ENCODE measurements at places on chromosomes 6 and 20.

DNA sequence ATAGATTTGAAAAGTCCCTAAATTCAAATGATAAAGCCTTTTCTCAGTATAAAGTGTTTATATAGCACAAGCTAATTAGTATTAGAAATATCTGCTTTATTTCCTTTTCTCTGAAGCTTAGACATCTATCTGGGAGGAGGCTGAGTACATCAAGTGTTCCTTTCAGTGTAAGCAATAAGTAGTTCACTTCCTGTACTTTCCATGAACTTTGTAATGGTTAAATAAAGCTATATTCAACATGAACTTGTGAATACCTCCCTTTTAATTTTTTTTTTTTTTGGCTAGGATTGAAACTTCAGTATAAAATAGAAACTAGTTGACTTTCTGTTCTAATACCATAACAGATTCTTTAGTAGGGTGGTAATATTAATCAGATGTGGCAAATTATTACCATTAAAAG lies 190.9 kb downstream of the CENPW start:
- DNase-seq = no peak

GRCh38 chr6:11819486-11819885 lies 40.9 kb upstream of the ADTRP start:
- DNase-seq = no peak

GRCh38 chr6:116363759-116364158 lies 7.0 kb upstream of the DSE start:
- no peak for DNase-seq

- no peak for DNase-seq
These were observed 292.7 kb downstream of the ESR1 start for GRCh38 chr6:152100183-152100618.

DNA sequence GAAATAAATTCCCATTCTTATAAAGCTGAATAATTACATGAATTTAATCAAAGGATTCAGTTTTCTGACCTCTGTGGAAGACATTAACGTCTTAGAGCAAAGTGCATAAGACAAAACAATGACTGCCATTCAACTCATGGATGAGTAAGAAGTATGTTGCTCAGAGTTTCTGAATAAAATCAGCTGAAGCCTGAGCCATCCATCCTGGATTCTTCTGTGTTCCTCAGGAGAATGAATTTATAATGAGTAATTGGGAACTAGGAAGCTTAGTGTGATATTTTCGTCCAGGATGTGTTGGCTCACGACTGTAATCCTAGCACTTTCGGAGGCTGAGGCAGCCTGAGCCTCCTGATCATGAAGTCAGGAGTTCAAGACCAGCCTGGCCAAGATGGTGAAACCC lies 62.8 kb downstream of the PERP start:
- no peak for DNase-seq

GRCh38 chr20:4604580-4604979 lies 117.1 kb upstream of the PRND start:
- DNase-seq = no peak

- no peak for DNase-seq
These were observed 15.5 kb upstream of the CCND3 start for GRCh38 chr6:41957117-41957516.

DNA sequence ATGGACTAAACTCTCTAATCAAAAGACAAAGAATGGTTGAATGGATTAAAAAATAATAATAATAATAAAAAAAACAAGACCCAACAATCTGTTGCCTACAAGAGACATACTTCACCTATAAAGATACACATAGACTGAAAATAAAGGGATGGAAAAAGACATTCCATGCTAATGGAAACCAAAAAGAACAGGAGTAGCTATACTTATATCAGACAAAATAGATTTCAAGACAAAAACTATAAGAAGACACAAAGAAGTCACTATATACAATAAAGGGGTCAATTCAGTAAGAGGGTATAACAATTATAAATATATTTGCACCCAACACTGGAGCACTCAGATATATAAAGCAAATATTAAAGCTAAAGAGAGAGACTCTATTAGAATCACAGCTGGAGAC lies 106.7 kb downstream of the BTBD9 start:
- DNase-seq = no peak

GRCh38 chr20:50710492-50711063 lies 19.2 kb upstream of the RIPOR3 start:
- no peak for DNase-seq

DNA sequence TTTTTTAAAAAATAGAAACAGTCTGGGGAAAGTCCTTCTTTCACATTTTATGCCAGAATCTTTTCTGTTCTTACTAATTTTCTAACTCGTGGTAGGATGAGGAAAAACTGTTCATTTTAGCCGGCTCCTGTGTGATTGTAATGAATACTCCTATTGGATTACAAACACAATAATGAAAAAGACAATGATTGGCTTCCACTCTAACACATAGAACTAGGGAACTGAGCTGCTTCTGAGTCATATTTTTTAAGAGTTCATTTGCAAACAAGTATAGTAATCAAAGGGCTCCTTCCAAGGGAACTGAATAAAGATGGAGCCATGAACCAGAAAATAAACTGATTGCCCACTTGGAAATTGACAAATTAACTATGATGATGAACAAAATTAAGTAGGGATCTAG lies 265.3 kb upstream of the TCF21 start:
- DNase-seq = no peak

- DNase-seq = no peak
These were observed 8.1 kb upstream of the HBS1L start for GRCh38 chr6:135062735-135063134.

- DNase-seq = no peak
These were observed 270.1 kb downstream of the TFAP2A start for GRCh38 chr6:10144772-10145171.

GRCh38 chr6:54992789-54993188 lies 146.2 kb downstream of the FAM83B start:
- no peak for DNase-seq

- no peak for DNase-seq
These were observed 594.0 kb upstream of the JAG1 start for GRCh38 chr20:11267762-11268335.

DNA sequence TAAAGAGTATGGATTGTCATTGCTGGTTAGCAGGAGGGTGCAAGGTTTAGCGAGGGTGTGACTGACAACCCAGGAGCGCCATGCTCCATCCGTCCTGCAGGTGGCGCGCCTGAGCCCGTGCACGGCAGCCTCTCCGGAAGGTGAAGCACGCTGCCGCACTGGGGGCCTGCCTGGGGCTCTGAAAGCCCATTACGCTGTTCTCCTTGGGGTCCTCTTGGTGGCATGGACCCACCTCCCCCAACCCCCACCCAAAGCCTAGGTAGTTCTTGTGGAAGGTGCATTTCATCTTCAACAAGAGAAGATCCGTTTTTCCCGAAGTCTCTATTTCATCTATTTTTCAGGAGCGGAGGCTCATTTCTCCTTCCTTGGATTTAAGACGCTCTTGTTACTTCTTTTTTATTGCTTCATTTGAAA lies 197.4 kb upstream of the KCNG1 start:
- peak; percentile 63 for DNase-seq

- DNase-seq = no peak
These were observed 312.6 kb downstream of the ALDH8A1 start for GRCh38 chr6:134637282-134637681.

- no peak for DNase-seq
These were observed 13.4 kb upstream of the RANBP9 start for GRCh38 chr6:13725052-13725451.

- DNase-seq = no peak
These were observed 740.5 kb downstream of the CBLN4 start for GRCh38 chr20:55264703-55265239.

DNA sequence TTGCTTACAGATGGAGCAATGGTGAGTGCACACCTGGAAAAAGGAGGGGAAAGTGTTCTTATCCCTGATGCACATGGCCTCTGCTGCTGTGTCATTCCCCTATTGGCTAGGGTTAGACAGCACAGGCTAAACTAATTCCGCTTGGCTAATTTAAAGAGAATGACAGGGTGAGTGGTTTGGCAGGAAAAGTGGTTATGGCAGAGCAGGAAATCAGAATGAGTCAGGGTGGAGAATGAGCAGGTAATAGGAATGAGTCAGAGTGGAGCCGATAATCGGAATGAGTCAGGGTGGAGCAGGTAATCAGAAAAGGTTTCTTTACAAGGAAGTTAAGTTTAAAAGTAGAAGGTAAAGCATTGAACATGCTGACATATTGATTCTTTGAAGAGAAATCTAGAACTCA lies 355.5 kb upstream of the HTR1E start:
- no peak for DNase-seq

- DNase-seq = no peak
These were observed 9.9 kb upstream of the FAM50B start for GRCh38 chr6:3838992-3839867.

- no peak for DNase-seq
These were observed 233.7 kb downstream of the THBS2 start for GRCh38 chr6:169019727-169020491.

GRCh38 chr6:43420012-43420709 lies 7.2 kb upstream of the ABCC10 start:
- no peak for DNase-seq

- no peak for DNase-seq
These were observed 26.3 kb upstream of the SASH1 start for GRCh38 chr6:148316308-148316707.

DNA sequence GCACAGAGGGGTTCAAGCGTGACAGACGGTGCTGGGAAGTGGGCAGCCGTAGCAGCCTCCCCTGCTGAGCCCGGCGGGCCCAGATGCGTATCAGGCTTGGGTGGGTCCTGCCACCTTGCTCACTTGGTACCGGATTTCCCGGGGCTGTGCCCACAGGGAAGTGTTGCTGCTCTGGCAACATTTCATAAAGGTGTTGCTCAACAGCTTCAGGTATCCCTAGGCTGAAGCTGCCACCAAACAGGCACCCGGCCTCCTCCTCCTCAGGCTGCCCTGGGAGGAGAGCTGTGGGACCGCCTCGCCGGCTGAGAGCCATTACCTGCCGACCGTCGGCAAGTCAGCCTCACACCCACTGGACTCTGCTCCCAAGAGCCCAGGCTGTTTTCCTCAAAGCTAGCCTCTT lies 11.5 kb downstream of the PSMG4 start:
- no peak for DNase-seq

- no peak for DNase-seq
These were observed 175.4 kb upstream of the KCNQ5 start for GRCh38 chr6:72446430-72446829.

DNA sequence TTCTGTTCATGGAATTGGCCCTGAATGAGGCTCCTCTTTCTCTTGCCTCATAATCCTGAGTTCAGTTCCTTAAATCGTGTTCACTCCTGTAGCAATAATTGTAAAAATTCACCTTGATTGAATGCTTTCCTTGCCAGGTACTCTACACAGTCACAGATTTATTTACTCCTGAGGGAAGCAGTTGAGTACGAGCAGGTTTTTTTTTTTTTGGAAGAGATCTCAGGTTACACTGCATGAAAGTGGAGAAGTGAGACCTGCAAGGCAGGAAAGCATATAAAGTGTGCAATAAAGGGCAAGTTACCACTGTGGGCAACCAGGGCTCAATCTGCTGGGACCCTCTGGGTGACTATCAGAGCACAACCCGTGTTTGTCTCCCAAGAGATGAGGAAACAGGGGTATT lies 93.0 kb upstream of the DOK5 start:
- no peak for DNase-seq

DNA sequence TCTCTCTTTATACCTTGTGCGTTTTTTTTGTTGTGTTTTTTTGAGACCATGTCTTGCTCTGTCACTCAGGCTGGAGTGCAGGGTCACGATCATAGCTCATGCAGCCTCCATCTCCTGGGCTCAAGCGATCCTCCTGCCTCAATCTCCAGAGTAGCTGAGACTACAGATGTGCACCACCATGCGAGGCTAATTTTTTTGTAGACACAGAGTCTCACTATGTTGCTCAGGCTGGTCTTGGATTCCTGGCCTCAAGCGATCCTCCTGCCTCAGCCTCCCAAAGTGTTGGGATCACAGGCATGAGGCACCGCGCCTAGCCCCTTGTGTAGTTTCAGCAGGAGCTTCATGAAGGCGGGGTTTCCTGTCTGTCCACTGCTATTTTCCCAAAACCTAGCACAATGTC lies 27.3 kb downstream of the PDRG1 start:
- no peak for DNase-seq

DNA sequence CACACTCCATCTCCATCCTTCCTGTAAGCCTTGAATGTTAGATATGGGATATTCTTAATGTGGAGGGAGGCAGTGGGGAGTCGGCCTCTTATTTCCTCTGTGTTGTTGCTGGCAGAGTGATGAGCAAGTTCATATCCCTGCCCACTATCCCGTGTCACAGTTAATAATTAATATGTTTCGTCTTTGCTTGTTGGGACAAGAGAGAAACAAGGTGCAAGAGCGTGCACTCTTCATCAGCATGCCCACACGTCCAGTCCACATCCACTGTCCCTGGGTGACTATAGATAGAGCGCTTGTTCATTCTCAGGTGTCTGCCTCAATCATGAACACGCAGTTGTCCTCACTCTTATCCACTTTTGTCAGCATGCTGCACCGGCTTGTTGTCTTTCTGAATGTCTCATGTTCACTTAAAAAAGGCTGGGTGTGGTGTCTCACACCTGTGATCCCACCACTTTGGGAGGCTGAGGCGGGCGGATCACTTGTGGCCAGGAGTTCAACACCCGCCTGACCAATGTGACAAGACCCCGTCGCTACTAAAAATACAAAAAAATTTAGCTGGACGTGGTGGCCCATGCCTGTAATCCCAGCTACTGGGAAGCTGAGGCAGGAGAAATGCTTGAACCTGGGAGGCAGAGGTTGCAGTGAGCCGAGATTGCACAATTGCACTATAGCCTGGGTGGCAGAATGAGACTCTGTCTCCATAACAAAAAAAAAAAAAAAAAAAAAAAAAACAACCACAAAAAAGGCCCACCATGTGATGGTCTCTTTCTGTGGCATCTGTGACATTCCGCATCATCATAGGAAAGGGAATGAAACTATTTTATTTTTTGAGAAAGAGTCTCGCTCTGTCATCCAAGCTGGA lies 34.2 kb downstream of the PPP1R3G start:
- no peak for DNase-seq

GRCh38 chr6:45535933-45536332 lies 158.2 kb upstream of the SUPT3H start:
- DNase-seq = no peak

- no peak for DNase-seq
These were observed 68.4 kb downstream of the RREB1 start for GRCh38 chr6:7176208-7176607.

DNA sequence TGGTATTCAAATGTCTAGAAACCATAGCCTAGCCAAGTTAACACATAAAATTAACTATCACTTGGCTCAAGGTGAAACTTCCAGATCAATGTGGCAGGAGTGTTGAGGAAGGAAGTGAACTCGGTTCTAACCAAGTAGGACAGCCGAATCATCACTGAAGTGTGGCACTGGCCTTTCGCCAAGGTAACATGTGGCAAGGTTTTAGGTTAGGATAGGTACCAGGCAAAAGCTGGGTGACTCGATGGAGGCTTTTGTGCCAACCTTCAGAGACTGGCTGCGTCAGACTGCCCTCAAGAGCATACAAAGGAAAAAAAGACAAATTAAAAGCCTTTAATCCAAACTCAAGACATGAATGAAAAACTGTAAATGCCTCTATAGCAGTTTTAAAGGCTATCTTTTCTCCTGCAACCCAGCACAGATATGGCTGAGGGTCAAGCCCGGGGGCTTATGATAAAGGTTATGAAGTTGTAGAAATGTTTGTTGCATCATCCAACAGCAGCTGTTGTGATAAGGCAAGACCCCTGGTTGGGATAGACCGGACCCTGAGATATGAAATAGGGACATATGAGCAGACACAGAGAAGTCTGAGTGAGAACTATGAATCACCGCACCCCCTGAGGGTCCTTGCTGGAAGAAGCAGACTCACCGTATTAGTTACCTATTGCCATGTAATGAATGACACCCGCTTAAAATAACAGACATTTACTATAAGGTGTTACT lies 11.9 kb downstream of the PSMB9 start:
- no peak for DNase-seq

GRCh38 chr6:69812746-69813427 lies 16.1 kb upstream of the LMBRD1 start:
- no peak for DNase-seq

Measured in stimulated activated CD4-positive, alpha-beta T cell treated with anti-CD3 and anti-CD28 coated beads, Interleukin-4, amount 100 ng/mL, for 1 hour (primary cell).